Fibroblast of skin of right biceps (primary cell): ENCODE measurements at places on chromosomes 4 and X.

DNA sequence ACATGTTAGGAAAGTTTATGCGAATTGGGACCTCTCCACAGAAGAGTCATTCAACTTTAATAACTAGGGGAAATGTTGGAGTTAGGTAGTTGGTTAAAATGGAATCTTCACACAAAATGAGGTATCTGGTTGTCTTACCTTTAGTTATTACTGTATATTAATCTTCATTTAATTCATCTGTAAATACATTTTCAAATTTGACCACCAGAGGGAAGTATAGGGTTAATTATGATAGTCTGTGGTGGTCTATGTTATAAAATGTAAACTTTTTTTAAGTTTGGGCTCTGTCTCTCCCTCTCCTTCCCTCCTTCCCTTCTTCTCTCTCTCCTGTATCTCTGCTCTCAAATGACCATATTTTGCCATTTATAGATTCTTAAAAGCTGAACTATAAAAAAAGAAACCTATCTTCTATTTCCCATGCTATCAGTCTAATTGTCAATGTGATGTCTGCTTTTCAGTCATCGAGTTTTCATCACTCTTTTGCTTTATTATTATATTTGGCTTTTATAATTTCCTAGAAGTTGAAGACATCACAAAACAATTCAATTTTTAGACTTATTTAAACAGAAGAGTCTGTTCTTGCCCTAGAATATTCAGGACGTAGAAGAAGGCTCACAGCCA lies 49.8 kb downstream of the TMEM144 start:
- peak; percentile 38 for DNase-seq

DNA sequence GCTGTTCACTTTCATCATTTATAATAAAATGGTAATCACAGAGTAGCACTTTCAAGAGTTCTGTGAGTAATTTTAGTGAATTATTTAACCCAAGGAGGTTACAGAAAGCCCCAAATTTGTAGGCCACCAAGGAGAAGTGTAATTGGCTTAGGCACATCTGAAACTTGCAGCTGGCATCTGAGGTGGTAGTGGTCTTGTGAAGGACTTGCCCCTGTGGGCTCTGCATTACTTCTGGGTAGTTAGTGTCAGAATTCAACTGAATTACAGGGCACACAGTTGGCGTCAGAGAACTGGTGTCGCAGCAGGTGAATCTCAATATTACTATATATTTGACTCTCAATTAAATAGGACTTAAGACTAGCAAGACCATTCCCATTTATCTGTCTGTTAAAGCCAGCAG lies 36.9 kb downstream of the GPR174 start:
- DNase-seq: no peak

DNA sequence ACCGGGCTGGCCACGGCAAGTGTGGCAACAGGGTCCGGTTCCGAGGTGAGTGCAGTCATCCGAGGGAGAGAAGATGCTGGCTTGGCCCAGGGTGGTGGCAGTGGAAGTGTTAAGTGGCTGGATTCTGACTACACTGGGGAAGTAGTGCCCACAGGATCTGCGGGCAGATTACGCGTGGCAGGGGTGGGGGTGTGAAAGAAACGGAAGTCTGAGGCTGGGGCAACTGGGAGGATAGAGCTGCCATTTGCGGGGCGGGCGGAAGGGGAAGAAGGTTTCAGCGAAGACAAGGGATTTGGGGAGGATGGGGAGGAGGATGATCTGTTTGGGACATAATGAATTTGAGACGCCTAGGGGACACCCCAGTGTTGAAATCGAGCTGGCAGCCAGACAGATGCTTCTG lies 5.3 kb downstream of the RS1 start:
- no peak for DNase-seq

GRCh38 chr4:98092833-98093439 lies 50.3 kb downstream of the STPG2 start:
- DNase-seq: peak; percentile 2

DNA sequence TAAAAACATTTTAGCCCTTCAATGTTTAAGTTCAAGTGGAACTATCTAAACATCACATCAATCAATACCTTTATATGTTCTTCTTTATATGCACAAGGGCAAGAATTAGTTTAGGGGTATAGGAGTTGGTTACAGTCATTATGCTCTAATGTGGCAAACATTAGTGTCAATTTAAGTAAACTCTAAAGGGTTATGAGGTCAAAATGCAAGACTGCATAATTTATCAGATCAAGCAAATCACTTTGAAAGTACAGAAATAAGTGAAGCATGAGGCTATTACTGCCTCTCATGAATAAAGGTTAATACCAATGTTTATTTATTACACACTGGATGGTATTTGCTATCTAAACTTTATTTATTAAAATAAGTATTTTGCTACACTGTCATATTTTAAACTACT lies 59.7 kb downstream of the MAB21L2 start:
- DNase-seq: no peak

DNA sequence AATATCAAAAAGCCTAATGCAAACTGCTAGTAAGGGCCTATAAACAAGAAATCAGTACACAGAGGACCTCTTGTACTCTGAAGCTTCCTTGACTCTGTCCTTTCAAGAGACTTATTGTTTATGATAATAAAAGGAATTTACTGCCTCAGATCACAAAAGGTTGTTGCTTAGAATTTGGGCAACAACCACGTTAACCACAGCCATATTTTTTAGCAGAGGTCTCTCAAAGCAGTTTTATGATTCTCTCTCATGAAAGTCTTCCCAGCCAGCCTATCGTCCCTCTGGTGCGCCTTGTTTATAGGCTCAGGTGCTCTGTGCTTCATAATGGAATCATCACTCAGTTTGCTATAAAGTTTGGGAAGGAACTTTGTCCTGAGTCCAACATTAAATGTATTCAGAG lies 270.6 kb downstream of the RCHY1 start:
- DNase-seq: no peak
